ENCODE measurements at places on chromosomes 2 and 18.

DNA sequence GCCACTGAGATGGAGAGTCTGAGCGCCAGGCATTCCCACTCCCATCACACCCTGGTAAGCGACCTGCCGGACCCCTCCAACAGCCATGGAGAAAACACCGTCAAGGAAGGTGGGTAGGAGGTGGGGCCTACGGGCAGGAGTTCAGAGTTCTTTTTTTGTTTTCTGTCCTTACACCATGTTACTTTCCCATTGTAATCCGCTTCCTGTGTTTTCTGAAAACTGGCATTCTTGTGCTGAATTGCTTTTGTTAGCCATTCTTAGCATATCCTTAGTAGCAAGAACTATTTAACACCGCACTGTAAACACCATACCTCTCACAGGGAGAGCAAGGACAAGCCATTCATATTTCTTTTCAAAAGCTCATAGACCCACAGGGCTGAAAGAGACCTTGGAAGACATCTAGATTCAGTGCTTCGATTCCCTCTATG, 46.2 kb downstream of the UNC80 start:
- no peak for DNase-seq

- DNase-seq = no peak
These were observed 430.8 kb downstream of the SETBP1 start for GRCh38 chr18:45111502-45111848.

DNA sequence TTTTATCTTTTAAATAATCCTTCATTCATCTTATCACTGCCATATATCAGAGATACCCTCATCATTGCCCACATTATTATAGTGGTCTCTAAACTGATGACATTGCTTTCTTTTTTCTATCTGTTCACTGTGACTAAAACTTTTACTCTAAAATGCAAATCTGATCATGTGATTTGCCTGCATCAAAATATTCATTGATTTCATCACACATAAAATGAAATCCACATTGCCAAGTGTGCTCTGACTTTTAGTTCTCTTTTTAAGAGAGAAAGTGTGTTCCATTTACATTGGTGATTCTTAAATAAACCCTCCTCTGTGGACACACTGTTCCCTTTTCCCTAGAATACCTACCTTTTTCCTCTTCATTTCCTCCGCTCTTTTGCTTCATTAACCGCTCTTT, 7.5 kb downstream of the REL start:
- no peak for DNase-seq

DNA sequence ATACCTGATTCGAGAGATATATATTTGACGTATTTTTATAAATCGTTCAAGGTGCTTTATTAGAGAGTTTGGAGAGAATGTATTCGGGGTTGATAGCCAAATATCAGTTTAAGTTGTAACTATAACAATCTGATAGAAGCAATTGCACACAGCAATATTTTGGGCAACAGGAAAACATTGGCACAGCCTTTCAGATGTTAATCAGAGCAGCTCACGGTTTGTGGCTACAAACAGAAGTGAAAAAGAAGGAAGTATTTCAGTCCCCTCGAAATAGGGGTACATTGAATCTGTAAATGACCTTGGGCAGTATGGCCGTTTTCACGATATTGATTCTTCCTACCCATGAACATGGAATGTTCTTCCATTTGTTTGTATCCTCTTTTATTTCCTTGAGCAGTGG, 20.6 kb downstream of the SERPINB10 start:
- no peak for DNase-seq

DNA sequence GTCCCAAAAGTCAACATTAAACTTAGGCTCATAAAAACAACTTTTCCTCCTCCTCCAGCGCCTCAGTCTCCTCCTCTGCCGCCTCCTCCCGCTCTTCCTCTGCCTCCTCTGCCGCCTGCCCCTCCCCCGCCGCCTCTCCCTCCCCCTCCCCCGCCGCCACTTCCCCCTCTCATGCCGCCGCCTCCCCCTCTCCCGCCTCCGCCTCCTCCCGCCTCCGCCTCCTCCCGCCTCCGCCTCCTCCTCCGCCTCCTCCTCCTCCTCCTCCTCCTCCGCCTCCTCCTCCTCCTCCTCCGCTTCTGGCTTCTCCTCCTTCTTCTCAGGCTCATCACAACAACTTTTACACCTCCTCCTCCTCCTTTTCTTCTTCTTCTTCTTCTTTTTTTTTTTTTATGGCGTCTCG, 599.9 kb downstream of the TMEM182 start:
- DNase-seq = no peak

DNA sequence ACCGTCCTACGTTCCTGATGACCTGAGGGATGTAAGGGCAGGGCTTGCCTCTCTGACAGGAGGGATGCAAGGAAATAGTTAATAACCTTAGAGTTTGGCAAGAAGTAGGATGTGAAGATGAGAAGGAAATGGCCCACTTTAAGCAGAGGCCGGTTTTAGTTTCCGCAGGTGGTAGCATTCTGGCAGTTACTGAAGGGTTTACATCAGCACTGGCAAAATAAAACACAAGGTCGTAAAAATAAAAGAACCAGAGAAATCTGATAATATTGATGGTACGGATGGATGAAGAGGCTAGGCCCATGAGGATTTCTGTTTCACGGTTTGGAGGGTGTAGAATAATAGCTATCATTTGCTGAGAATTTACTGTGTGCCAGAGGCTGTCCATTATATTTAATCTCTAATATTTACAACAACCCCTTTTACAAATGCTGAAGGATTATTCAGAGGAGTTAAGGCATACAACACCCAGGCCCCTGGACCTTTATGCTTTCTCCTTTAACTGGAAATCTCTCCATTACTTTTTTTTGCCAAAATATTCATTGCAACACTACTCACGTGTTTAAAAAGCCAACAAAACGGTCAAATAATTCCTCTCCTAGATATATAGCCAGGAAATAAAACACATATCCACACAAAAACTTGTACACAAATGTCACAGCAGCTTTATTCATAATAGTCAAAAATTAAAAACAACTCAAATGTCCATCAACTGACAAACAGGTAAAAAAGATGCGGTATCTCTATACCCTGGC, 28.5 kb downstream of the DAPL1 start:
- DNase-seq = no peak

DNA sequence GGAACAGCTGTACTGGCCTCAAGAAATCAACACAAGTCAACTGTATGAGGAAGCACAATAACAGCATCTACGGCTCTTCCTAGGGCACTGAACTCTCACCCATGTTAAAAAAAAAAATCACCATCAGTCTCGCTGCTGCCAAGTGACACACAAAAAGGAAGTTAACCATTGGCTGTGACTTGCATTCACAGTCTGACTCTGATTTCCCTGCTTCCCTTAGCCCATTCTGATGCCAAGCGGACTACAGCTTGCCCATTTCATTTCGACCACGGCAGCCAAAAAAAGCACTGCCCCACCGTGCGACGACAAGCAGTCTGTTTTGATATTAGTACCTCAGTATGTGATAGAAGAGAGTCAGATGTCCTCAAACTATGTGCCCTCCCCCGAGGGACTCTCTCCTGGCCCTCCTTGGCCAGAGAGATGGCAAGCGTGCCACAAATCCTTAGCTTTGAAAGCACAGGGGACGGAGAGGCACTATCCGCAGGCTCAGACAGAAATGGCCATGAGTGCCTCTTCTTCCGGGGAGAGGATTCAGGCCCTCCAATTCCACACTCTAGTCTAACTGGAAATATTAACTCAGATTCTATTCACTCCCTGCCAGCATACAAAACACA, 250.0 kb downstream of the TCF4 start:
- DNase-seq = no peak

GRCh38 chr2:167215595-167215994, 327.3 kb downstream of the XIRP2 start:
- no peak for DNase-seq
